Retinal pigment epithelial cell (primary cell): ENCODE measurements at places on chromosomes 2 and 18.
A peak's percentile ranks its signal among the peaks of the same experiment; 100 is the strongest.

DNA sequence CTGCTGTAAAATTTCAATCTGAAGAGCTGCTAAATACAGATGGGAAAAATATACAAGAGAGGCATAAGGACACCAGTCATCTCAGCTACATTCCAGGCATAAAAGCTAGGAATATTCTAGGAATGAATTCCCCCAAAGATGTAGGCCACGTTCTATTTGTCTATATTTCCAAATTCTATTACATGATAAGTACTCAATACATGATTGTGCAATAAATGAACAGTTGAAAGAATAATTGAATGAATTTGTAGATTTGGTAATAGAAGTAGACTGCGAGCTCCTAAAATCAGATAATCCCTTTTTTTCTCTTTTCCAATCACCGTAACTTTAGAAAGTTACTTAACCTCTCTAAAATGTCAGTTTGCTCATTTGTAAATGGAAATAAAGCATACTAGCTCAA lies 48.5 kb upstream of the KCNH7 start:
- DNase-seq, result no peak

DNA sequence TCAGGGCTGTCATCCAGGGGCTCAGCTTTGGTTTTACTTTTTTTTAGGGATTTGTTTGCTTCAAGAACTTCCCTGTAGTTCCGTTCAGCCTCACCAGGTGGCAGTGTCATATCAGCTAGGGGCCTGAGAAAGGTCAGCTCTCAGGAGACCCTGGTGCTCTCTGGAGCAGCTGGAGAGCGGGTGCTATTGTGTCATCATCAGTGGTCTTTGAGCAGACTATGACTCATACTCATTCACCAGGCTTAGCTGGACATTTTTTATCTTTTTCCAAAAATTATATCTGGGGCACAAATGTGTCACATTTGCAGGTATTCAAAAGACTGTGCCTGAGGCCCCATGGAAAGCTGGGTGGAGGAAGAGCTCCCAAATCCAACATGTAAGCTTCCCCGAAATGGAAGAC lies 24.4 kb downstream of the ZNF892 start:
- DNase-seq, result peak; percentile 14

- no peak for DNase-seq
Measured at GRCh38 chr2:8477552-8478470, 204.0 kb upstream of the ID2 start.

GRCh38 chr2:236262238-236262637 lies 2.0 kb downstream of the ASB18 start:
- DNase-seq, result no peak

GRCh38 chr2:27730980-27731691 lies 40.4 kb upstream of the MRPL33 start:
- DNase-seq, result no peak
